ENCODE measurements at places on chromosomes 12 and 14. TPM values are rescaled to one million over a fixed set of nuclear protein-coding genes. Genes with fewer than 3 reads are reported as not detected.

GRCh38 chr12:6459004-6459337, 7.1 kb downstream of the TAPBPL start:
- H3K4me1 ChIP-seq = peaks cover 4% of the 10 kb centered on the region
- no peak for DNase-seq
- H3K27ac ChIP-seq = no peak overlapping the region
- H3K4me3 ChIP-seq = no peak overlapping the region
- H3K36me3 ChIP-seq = peaks cover 13% of the 10 kb centered on the region

- peaks cover 15% of the 10 kb centered on the region for H3K4me1 ChIP-seq
- H3K36me3 ChIP-seq = no peaks in the 10 kb centered on the region
- DNase-seq = no peak
- H3K27ac ChIP-seq = peak within 1 kb of the TSS; percentile 98
- no peaks in the 10 kb centered on the region for H3K27me3 ChIP-seq
- H3K4me3 ChIP-seq = peak within 1 kb of the TSS; percentile 95
Measured at GRCh38 chr14:50231475-50232275, at the start of gene SOS2. Gene SOS2, minus strand, starts transcription at chr14:50231578. Its CDS starts 295 bp downstream, at chr14:50231283.

GRCh38 chr14:65228956-65229747, 126.8 kb upstream of the MAX start:
- H3K4me1 ChIP-seq = peaks cover 12% of the 10 kb centered on the region
- peak overlapping the region; percentile 74 for H3K27ac ChIP-seq
- H3K27me3 ChIP-seq = no peaks in the 10 kb centered on the region
- H3K36me3 ChIP-seq = no peaks in the 10 kb centered on the region
- no peak overlapping the region for H3K4me3 ChIP-seq

DNA sequence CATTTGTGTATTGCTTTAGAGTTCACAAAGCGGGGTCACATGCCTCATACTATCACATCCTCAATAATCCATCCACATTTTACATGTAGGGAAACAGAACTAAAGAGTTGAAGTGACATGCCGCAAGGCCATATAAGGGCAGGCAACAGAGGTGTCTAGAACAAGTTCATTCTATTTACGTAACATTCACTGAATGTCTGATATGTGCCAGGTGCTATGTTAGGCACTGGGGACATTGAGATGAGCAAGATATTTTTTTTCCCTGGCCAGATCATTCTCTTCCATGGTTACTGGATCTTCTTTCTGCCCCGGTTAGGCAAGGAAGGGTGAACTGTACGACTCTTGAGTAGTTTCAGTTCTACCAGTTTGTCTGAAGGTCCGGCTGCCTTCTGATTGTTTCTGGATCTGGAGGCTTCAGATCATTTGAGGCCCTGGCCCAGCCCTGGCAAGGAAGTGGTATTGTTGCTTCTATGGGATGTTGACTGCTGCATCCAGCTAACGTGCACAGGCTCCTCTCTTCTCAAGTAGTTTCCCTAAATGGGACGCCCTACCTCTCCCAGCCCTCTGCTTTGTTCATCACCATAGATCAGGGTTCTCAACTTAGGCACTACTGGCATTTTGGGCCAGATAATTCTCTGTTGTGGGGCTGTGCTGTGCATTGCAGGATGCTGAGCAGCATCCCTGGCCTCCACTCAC, 12.1 kb downstream of the GPATCH2L start:
- DNase-seq = no peak
- no peak overlapping the region for H3K4me3 ChIP-seq
- peaks cover 21% of the 10 kb centered on the region for H3K36me3 ChIP-seq
- H3K27ac ChIP-seq = no peak overlapping the region
- peaks cover 6% of the 10 kb centered on the region for H3K4me1 ChIP-seq
- no peaks in the 10 kb centered on the region for H3K27me3 ChIP-seq

DNA sequence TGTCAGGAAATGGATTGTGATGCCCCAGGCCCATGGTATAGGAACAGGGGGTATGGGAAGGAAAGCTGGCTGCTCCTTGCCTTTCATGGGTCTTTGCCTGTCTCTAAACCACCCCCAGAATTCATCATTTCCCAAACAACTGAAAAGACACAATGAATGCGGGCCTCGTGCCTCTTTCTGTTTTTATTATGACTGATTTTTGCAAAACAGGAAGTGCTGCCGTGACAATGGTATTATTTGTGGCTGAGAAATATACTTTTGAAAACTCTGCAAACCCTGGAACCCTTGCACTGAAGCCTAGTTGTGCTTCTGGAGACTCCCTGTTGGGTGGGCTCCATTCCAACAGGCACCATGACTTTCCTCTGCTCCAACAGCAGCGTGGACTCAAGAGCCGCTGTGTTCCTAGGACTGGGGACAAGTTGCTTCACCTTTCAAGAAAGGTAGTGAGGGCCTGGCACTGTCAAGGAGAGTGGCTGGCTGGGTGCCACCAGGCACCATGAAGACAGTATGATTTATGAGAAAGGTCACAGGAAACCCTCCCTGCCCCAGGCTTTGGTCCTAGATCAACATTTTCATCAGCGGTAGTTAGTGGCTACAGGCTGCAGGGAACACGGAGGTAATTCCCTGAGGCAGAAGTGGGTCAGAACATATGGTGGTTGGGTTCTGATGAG, 4.8 kb upstream of the DGLUCY start:
- H3K4me3 ChIP-seq = no peak overlapping the region
- DNase-seq = no peak
- peaks cover 12% of the 10 kb centered on the region for H3K4me1 ChIP-seq
- no peaks in the 10 kb centered on the region for H3K27me3 ChIP-seq
- H3K27ac ChIP-seq = no peak overlapping the region

- no peak overlapping the region for H3K27ac ChIP-seq
- no peak for DNase-seq
- no peak overlapping the region for H3K4me3 ChIP-seq
Measured at GRCh38 chr14:72810201-72810600, 83.7 kb downstream of the DPF3 start.

DNA sequence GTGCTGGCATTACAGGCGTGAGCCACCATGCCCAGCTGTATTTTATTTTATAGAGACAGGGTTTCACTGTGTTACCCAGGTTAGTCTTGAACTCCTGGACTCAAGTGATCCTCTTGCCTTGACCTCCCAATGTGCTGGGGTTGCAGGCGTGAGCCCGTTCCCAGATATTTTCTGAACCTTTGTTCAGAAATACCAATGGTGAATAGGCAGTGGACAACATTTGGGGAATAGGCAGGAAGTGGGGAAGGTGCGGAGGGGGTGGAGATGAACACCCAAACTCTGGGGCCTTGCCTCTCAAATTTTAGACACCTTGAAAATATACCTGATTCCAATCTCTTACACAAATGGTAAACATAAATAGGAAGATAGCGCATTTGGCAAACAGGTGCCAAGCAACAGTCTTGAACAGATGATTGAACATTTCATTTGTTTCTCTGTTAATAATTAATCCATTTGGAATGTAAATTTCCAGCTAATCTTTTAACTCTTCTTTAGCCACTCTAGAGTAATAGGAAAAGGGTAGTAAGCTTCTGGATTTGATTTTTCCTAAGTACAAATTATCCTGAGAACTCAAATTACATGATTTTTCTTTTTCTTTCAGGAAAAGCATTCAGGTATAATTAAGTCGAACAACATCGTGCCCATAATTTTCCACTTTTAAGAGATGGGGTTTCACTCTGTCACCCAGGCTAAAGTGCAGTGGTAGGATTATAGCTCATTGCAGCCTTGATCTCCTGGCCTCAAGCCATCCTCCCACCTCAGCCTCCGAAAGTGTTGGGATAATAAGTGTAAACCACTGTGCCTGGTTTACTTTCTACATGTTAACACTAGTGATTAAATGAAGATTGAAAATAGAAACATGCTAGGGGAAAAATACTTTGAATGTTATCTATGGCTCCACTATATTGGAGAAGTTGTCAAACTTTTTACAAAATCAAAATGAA, 22.9 kb upstream of the RNF34 start:
- H3K4me1 ChIP-seq = no peaks in the 10 kb centered on the region
- no peaks in the 10 kb centered on the region for H3K27me3 ChIP-seq
- no peak for DNase-seq

GRCh38 chr12:132562489-132563021, 47.8 kb downstream of the LRCOL1 start:
- no peak overlapping the region for H3K27ac ChIP-seq
- peaks cover 4% of the 10 kb centered on the region for H3K36me3 ChIP-seq
- peaks cover 12% of the 10 kb centered on the region for H3K4me1 ChIP-seq
- no peak overlapping the region for H3K4me3 ChIP-seq

DNA sequence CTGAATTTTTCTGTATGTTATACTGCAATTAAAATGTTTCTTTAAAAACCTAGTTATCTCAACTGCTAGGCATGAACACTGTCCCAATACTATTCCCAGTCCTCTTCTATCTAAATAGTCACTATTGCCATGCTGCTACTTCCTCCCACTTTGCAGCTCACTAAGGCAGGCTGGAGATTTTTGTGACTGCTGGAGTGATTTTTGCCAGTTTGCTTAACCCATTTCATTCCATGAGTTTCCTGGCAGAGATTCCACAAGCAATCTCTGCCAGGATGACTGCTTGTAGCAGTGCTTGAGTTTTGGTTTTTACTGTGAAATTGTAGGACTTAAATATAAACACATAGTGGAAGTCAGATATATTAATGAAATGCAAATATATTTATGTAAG, 80.8 kb downstream of the BHLHE41 start:
- H3K36me3 ChIP-seq = no peaks in the 10 kb centered on the region
- H3K27ac ChIP-seq = no peak overlapping the region
- no peaks in the 10 kb centered on the region for H3K27me3 ChIP-seq
- no peak for DNase-seq

GRCh38 chr14:61839507-61839906, 77.3 kb downstream of the SNAPC1 start:
- H3K36me3 ChIP-seq = no peaks in the 10 kb centered on the region
- H3K4me1 ChIP-seq = peaks cover 2% of the 10 kb centered on the region
- no peak for DNase-seq
- H3K4me3 ChIP-seq = no peak overlapping the region
- no peak overlapping the region for H3K27ac ChIP-seq
- H3K27me3 ChIP-seq = no peaks in the 10 kb centered on the region

DNA sequence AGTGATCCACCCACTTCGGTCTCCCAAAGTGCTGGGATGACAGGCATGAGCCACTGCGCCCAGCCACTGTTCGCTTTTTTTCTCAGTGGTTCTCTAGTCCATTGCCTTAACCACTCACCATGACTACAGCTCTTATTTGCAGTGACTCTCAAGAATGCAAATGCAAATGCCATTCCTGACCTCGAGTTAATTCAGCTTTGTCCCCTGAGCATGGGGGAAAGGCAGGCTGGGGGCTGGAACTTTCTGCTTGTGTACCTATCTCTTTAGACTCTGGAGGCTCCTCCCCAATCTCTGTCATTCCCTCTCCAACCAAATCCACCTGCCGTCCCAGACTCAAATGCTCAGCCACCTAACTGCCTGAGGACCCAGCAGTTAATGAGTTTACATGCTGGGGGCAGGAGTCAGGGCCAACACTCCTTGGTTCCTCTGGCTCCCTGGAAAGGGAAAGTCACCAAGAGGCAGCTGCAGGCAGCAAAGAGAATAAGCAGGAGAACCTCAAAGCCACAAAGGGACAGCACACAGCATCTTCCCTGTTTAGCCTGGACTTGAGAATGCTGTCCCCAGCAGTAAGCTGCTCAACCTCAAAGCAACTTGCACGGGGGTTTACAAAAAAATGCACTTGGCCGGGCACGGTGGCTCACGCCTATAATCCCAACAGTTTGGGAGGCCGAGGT, 5.3 kb upstream of the HNF1A start:
- H3K36me3 ChIP-seq = no peaks in the 10 kb centered on the region
- no peak overlapping the region for H3K27ac ChIP-seq
- H3K4me3 ChIP-seq = no peak overlapping the region
- DNase-seq = no peak
- H3K27me3 ChIP-seq = no peaks in the 10 kb centered on the region

DPPA3 gene
- not detected for polyA plus RNA-seq

STON2 gene
- 103 TPM for polyA plus RNA-seq

CHMP4A gene
- 86.6 TPM for polyA plus RNA-seq

TARBP2 gene
- polyA plus RNA-seq = 21.0 TPM

HSP90B1 gene
- polyA plus RNA-seq = 865 TPM

PITPNM2 gene
- 2.1 TPM for polyA plus RNA-seq
